ENCODE measurements at places on chromosomes 2 and 18.
A peak's percentile ranks its signal among the peaks of the same experiment; 100 is the strongest.

DNA sequence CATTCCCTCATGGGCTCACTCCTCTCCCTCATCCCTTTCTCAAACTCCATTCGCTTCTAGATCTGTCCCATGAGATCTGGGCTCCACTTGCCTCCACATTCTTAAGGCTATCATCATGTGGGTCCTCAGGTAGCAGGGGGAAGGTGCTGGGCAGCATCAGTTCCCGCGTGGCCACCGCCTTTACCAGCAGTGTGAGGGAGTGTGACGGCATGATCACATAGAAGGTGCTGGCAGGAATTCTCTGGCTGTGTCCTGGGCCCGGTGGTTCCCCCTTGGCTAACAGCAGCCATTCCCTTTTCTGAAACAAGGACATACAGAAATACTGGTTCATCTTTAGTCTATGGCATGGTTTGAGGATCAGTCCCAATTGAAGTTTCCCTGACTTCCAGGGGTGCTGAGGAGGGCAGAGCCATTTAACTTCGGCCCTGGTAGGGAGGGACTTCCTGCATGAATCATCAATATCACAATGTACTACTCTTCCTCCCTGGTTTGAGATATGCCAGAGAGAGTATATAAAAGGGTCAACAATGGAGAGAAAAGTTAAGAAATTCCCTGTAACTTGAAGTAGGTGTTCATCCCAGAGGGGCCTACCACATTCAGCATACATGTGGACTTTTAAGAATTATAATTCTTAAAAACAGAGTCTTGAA, 7.7 kb downstream of the DOK1 start:
- no peak for DNase-seq

- DNase-seq: peak; percentile 30
Observed at GRCh38 chr2:204027091-204027490, 90.5 kb downstream of the ICOS start.

GRCh38 chr2:127007652-127008051, 99.3 kb downstream of the BIN1 start:
- DNase-seq: peak; percentile 71

DNA sequence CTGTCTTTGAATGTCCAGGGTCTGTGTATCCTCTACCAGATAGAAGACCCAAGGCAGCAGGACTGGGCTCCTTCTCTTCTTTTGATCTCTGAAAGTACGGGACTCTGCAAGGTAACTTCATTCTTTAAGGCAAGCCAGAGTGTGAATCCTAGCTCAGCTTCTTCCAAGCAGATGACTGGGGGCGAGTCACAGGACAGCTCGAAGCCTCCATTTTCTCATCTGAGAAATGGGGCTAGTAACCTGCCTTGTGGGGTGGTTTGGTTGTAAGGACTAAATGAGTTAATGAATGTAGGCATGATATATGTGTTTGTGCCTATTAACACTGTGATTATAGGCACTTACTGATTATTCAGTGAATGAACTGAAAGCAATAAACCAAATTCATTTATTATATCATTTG, 46.7 kb downstream of the DGKD start:
- DNase-seq: no peak

- DNase-seq: peak; percentile 22
Observed at GRCh38 chr2:164954186-164954585, 1.1 kb downstream of the SLC38A11 start.
